ENCODE measurements at places on chromosomes 12 and 14.

DNA sequence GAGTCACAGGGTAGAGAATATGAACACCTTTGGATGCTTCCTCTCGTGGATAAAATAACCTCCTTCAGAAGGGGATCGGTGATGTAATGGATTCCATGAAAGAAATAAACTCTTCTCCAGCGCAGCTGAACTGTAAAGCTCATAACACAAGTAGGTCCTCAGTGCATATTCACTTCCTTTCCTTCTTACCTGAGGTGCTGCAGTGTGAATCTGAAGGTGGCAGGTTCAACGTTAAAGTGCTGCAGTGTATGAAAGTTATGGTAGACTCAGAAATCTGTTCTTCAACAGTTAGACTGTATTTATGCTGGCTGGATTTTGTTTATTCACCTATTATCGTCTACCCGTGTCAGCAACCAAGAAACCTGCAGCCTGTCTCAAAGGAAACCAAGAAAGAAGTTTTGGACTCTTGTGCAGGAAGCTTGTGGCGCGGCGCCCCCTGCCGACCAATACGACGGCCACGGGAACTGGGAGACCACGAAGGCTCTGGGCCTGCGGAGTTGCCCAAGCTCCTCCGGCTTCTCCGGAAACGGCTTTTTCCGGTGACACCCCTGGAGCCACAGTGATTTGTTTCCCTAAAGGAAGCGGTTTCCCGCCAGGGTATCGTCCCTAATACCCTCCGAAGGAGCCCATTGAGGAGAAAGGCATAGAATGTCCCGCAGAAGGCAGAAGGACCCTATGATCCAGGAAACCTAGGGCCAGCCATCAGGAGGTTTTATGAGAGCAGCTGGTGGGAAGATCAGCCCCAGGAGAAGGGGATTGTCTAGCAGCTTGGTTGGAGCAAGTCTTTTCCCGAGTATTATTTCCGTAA lies 17.6 kb upstream of the RNASE3 start:
- DNase-seq = peak; percentile 31

DNA sequence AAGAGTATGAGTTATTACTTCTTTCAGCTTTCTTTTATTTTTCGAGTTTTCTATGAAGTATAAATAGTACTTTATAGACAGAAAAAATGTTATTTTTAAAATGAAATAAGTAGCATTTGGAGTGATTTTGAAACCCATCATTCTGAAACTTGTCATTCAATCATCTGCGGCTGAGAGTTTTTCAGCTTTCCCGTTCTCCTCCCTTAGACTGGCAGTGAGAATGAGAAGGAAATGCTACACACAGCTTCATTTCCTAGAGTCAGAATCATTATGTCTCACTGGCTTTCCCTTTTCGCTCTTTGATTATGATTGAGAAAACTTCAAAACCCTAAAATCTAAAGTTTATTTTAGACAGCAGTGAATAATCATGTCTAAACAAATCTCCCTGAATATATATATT lies 33.7 kb upstream of the GNPNAT1 start:
- no peak for DNase-seq

DNA sequence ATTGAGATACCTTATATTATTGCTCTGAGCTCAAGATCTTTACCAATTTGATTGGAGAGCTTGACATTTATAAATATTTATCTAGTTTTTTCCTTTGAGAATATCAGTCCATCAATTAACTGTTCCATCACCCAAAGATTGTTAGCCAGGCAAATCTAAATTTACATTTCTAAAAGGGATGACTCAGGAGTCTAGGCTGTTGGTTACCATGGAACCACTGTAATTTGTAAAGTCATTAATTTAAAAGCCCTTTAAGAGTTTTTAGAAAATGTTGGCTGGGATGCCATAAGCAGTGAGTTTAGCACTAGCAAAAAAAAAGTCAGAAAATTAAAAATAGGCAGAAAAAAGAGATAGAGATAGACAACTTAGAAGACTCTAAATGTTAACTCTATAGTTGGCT lies 19.5 kb upstream of the SERPINA1 start:
- DNase-seq = no peak

GRCh38 chr12:82651489-82651888 lies 35.2 kb upstream of the TMTC2 start:
- no peak for DNase-seq

GRCh38 chr14:69850086-69850735 lies 29.0 kb upstream of the SMOC1 start:
- no peak for DNase-seq
